Caudate nucleus (tissue), 63 donors: ENCODE measurements at places on chromosomes 6 and 20.

- DNase-seq = no peak
These were observed 6.3 kb upstream of the SCAF8 start for GRCh38 chr6:154726887-154727286.

DNA sequence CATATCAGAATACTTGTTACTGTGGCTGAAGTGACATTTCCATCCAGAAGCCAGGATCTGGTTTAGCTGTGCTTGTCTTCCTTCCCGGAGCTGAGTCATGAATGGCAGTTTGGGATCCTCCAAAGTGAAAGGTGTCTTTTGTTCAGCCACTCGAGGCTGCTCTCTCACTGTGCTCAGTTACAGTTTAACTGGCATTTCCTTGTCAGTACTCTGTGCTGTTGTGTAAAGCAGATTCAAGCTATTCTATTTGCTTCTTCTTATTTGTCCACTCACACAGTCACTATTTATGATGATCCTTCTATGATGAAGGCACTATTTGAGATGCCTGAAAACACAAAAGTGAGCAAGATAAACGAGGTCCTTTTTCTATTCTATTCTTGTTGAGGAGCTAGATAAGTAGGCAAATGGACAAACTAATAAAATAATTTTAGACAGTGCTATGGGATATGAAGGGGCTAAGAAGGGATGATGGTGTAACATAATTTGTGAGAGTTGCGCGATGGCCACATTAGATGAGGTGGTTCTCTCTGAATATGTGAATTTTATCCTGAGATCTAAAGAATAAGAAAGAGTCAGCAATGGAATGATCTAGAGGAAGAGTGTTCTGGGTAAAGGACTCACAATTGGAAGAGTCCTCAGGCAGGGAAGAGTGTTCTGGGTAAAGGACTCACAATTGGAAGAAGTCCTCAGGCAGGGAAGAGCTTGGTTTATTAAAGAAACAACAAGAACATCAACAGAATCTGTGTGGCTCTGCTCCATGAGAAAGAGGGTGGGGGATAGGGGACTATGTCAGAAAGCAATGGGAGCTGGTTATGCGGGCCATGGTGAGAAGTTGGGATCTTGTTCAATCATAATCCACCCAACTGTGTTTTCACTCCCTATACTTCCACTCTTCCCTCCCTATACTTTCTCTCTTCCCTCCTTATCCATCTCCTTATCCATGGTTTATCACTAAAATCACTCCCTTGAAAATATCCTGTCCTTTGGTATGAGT lies 40.1 kb downstream of the CYP24A1 start:
- no peak for DNase-seq

DNA sequence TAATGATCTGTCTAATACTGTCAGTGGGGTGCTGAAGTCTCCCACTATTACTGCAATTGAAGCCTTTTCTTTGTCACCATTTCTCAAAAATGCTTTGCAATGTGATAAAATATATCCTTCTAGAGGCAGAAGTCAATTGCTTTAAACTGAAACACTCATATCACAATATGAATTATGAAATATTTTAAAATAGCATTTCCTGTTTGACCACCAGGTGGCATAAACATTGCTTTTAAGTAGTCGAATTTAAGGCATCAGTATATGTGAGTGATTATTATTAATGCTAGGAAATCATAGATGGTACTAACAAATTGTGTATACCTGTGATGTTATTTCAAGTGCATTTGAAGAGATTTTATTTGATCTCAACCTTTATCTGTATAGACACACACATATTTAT lies 87.5 kb downstream of the MEI4 start:
- DNase-seq = no peak

- DNase-seq = no peak
These were observed 16.9 kb upstream of the SLC35F1 start for GRCh38 chr6:117890172-117890571.

DNA sequence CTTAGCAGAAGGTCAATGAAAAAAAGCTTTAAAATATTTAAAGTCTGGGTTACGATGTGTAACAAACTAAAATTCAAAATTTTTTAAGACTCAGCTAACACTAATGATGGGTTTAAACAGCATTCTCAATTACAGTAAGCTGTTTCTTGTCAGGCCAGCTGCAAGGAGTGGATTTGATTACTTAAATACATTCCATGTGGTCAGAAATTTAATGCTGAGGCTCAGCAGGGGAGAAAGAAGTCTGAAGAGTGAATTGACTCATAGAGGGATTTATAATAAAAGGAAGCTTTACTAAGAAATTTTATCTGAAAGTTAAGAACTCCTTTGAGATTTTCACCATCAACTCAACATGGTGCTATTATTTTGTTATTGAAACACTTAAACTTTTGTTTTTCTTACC lies 398.6 kb downstream of the KHDRBS2 start:
- DNase-seq = no peak

- no peak for DNase-seq
These were observed 5.1 kb upstream of the TUBB1 start for GRCh38 chr20:59013959-59014608.

DNA sequence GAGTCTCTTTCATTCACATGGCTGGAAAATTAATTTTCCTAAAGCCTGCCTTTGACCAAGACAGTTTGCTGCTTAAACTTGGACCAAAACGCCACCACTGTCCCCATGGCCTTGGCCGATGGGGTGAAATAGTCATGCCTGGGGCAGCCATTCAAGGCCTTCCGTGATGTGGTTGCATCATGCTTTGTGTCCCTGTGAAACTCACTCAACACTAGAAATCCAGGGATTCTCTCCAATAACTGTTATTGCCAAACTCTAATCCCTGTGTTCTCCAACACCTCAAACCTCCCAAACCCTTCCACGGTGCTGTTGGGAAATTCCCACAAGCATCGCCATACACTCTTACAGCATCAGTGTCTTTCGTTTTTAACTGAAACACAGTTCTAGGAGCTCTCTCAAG lies 1.4 kb upstream of the TXNDC5 start:
- no peak for DNase-seq

DNA sequence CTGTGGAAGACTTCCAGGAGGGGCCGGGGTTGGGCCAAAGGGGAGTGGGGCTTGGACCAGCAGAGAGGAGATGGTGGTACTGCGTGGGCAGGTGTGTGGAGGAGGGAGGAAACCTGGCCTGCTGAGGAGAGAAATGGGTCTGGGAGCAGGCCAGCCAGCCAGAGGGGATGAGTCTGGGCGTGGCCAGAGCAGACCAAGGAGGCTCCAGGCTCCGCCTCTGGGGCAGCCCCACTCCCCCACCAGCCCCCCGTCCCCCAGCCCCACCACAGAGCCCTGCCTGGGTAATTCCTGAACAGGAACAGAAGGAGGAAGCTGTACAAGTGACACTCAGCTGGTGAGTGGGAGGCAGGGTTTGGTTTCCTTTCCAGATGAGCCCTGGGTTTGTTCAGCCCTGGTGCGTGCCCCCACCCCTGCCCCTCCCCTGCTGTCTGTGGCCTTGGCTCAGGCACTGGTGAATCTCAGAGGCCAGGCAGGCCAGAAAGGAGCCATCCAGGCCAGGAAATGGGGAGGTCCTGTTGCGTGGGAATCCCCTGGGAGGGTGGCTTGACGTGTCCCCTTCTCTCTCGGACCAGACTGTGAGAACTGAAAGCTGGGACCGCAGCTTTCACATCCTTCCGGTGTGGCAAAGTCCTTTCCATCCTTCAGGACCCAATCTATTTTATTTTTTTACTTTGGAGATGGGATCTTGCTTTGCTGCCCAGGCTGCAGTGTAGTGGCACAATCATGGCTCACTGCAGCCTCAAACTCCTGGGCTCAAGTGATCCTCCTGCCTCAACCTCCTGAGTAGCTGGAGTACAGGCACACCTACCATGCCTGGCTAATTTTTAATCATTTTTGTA lies 9.4 kb upstream of the SRC start:
- DNase-seq = no peak

DNA sequence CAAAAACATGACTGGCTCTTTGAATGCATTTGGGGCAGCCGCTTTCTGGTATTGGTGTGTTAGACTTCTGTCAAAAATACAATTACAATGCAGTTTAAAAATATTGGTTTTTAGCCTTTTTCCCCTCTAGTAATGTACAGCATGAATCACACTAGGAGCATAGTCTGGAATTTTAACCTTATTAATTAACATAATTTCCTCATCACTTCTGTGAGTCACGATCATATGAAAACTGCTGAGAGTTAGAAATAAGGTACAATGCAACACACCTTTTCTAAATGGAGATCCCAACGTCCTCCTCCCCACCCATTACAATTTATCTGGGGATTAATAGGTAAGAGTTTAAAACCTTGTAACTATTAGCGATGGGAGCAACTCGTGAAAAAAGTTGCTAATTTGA lies 297.1 kb upstream of the RIMS1 start:
- DNase-seq = no peak

DNA sequence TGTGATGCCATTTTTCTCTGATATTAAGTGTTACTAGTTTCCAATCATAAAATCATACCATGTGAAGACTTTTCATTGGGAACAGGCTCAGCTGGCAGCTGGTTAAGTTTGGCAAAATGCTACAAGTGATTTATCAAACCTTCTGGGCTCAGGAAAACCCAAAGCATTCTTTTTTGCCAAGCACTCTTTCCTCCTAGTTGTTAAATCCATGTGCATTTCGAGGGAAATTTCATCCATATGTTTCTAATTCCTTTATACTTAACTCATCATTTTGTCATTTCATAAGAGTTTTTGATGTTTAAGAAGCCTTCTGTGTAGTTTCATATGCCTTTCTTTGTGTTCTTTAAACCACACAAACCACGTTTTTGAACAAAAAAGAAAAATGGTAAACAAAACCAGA lies 217.6 kb upstream of the PDE10A start:
- no peak for DNase-seq

- no peak for DNase-seq
These were observed 10.1 kb downstream of the IL17F start for GRCh38 chr6:52233975-52234823.
